ENCODE measurements at places on chromosomes 5 and 9.

GRCh38 chr9:136697821-136698526 lies 10.7 kb upstream of the AGPAT2 start:
- DNase-seq = no peak

GRCh38 chr9:112046181-112046580 lies 128.9 kb downstream of the SUSD1 start:
- DNase-seq = no peak

DNA sequence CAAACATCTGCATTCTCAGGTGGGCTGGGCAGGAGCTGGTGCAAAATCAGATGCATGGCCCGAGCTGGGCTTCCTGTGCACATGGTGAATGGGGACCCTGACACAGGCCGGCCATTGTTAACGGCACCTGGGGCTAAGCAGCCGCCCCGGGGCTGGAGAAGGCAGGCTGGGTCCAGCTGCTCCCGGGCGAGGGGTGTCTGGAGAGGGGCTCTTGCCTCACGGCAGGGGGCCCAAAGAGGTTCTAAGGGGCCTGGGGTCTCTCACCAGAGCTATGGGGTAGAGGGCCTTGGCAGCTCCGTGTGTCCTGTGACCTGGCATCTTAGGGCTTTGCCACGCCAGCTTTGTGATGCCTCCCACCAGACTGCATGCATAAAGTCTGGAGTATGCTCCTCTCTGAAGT lies 5.1 kb upstream of the QSOX2 start:
- no peak for DNase-seq

DNA sequence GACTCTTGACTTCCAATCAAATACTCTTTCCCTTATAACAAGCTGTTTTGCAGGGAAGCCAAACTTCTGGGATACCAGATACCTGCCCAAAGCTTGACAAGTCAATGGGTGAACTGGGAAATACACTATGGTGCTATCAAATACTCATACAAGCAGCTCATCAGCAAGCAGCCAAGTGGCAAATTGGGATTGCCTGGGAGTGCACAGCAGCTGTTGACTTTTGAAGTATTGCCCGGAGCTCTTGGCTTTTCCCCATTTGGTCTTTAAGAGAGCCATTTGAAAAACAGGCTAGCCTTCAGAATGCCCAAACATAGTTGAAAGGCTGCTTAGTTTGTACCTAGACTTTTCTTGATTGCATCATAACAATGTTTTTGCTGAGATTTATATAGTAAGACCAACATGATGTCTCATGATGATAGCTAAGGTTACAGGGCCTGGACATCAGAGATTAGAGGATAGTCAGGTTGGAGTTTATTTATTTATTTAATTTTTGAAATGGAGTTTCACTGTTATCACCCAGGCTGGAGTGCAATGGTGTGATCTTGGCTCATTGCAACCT lies 210.1 kb upstream of the ZNF608 start:
- no peak for DNase-seq

DNA sequence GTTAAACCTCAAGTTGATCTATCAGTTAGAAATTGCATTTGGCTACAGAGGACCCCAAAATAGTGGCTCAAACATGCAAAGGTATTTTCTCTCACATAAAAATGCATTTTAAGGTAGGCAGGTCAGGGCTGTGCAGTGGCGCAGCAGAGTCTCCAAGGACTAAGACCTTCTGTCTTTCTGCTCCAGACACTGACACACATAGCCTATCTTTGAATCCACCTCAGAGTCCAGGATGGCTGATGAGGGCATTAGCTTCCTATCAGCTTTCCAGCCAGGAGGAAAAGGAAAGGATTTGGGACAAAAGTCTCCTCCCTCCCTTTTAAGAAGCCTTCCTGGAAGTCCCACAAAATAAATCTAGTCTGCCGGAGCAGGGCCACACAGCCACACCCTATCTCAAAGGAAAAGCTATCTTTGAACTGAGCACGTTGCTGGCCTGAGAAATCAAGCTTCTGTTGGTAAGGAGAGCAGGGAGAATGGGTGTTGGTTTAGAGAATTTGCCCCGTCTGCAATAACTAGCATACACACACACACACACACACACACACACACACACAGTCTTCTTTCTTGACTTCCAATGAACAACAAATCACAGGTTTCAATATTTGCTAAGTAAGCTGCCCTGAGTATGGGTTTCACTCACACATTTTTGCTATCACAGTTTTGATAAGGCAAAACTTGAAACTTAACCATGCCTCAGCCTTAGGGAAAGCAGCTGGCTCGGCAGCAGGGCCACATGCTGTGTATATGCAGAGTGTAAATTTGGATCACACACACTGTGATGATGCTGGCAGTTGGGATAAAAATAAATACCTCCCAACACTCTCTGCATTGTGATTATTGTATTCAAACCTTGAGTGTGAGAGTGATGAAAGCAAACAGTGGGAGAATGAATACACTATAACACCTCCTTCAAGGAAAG lies 116.6 kb upstream of the MAP3K1 start:
- DNase-seq = no peak

DNA sequence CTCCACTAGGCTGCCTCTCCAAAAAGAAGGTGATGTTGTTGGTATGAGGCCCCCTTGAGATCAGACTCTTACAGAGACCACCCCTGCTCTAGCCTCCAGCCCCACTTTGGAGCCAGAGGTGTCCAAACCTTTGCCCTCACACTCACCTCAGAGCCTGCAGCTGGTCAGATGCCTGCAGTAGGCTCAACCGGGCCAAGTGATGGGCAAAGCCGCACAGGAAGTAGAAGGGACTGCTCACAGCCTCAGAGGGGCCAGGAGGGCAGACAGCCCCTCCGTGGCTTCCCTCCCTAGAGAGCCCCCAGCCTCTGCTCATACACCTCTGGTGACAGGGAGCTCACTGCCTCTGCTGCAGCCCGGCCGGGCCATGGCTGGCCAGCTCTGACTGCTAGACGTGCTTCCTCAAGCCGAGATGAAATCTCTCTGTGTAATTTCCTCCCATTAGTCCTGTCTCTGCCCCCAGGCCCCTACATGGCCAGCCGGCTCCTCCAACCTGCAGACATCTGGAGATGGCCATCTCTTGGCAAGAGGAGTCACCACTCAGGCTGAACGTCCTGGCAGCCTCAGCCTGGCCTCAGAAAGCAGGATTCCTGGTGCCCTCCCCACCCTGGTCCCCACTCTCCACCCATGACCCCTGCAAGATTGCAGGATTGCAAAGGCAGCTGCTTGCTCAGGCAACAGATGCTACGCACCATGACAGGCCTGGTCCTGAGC lies 7.3 kb upstream of the TCF7 start:
- DNase-seq = no peak

DNA sequence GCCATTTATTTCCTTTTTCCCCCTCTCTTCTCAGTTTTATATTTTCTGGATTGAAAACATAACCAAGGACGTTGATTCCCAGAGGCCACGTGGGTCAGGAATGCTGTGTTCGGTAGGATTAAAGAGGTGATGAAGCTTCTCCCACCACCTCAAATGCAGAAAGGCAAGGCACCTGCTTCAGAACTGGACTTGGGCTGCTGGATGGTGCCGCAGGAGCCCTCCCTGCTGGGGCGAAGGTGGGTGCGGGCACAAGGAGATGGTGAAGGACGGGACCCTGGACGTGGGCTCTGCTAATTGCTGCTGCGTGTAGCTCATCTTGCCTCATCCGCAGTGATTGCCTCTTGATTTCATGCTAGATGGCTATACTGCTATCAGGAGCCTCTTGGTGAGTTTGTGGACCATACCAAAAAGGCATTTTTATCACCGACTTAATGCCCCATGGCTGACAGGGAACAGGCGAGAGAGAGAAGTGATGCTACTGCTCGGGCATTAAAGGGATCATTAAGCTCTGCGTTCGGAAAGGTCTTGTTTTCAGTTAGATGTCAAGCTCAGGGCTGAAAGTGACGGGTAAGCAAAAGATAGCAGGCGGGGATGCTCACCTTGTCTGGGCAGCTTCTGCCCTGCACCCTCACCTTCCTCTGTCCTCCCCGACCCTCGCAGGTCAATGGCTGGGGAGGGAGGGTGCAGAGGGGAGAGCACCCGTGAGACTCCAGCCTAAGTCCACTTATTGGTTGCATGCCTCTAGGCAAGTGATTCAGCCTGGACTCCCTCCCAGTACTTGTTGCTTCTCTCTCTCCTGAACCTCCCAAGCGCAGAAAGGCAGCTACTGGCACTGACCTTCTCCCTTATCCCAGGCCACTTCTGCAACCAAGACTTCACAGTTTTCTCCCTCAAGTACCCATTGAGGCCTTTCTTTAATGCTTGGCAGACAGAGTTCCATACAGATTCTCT lies 71.6 kb upstream of the FSTL4 start:
- no peak for DNase-seq
